ENCODE measurements at places on chromosomes 11 and 22.

DNA sequence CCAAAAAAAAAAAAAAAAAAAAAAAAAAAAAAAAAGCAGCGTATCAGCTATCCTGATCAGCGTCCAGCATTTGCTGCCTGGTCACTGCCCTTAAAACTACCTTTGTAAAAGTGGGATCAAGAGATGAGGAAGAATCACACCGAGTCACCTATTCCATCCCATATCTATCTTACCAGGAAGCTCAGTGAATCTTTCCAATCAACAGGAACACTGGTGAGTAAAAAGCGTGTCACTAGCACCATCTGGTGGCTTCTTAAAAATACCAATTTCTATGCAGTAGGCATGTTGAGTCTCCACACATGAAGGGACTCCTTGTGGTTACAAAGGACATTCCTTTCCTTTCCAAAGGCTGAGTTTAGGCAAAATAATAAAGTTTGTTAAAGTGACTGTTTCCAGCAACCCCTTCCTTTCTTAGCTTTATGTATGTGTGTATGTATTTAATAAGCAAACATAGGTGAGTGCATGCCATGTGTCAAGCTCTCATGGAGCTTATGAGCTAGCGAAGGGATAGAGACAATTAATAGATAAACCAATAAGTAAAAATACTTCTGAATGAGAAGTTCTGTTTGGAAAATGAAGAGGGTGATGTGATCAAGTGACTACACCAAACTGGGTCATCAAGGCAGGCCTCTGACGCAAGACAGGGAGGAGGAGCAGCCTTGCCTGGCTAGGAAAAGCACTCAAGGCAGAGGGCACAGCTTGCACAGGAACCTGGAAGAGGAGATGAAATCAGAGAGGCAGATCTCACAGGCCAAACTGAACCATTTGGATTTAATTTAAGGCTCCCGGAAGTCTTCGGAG, 13.9 kb upstream of the TP53AIP1 start:
- DNase-seq = no peak

DNA sequence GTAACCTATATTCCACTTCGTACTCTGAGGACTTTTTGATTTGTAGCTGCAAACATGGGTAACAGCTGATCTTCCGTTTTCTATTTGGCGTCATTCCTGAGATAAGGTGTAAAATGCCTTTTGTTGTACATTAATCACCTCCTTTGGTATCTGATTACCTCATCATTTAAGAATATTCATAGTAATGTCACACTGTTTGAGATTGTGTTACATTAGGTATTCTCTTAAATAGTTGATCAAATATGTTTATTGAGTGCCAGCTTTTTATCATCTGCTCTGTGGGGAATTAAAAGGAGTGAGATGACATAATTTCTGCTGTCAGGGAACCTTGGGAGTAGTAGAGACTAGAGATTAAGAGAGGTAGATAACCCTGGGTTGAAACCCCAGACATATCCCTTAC, 5.9 kb downstream of the NCAM1 start:
- no peak for DNase-seq

- no peak for DNase-seq
Observed at GRCh38 chr11:106217456-106217855, 140.0 kb downstream of the AASDHPPT start.

- DNase-seq = no peak
Observed at GRCh38 chr11:123544631-123545375, 109.6 kb downstream of the SCN3B start.

GRCh38 chr11:116938471-116939070, 101.1 kb upstream of the APOA1 start:
- no peak for DNase-seq

GRCh38 chr11:34235591-34236071, 122.2 kb downstream of the ABTB2 start:
- no peak for DNase-seq

GRCh38 chr11:112364962-112365481, 104.4 kb upstream of the PLET1 start:
- DNase-seq = no peak

GRCh38 chr11:43145653-43146052, 166.1 kb upstream of the API5 start:
- DNase-seq = no peak

GRCh38 chr22:37967637-37968451, 14.3 kb downstream of the POLR2F start:
- no peak for DNase-seq

DNA sequence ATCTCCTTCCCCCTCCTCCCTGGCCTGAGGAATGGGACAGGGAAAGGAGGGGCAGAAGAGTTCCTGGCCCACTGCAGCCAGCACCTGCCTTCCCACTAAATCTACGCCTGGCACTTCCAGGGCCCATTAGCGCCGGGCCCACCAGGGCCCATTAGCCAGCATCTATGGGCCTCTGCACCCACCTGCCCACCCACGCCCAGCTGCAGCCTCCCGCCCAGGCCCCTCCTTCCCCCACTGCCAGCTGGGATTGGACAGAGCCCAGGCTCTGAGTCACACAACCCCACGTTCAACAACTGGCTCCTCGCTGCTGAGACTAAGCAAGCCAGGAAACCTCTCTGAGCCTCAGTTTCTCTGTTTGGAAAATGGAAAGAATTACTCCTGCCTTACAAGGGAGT, 48.7 kb downstream of the CYTH4 start:
- DNase-seq = no peak

DNA sequence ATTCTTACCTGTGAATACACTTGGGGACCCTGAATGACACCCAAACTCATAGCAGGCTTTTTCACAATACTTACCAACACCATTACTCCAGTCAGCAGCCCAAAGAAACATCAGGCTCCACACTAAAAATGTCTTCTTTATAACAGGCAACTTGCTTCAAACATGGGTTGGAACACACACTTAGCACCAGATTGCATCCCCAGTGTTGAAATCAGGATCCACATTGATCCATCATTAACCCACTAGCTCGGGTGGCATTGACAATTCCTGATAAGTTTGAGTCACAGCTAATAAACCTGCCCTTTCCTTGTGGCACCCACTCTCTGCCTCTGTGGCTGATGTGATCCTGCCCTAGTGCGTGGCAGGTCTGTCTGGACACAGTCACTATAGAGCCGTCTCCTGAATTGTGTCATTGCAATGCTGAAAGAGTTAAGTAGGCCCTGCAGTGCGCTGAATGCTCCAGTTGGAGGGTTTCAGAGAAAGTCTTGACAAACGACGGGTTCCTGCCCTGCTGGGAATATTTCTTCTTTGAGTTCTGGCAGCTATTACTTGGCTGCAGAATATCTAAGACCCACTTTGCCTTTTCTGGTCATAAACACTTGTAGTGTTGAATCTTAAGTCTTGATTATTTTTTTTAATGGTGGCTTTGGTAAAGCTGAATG, 19.6 kb upstream of the C11orf96 start:
- DNase-seq = no peak

DNA sequence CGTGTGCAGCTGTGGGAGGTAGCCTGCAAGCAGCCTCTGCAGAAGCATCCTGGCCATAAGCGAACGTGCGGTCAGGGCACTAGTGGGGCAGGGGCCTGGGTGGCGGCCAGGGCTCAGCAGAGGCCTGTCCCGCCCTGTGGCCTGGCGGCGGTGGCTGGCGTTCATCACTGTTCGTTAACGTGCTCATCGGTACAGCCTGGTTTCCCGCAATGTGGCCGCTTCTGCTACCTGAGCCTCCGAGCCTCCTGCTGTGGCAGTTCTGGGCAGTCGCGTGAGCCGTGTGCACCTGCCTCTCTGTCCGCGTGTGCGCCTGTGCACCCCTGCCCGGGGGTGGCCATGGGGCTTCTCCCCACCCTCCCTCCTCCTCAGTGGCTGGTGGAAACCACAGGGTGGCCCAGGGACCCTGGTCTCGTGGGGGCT, 117.9 kb downstream of the KCNQ1OT1 start:
- no peak for DNase-seq

- no peak for DNase-seq
Observed at GRCh38 chr11:39239553-39239952, 2219.9 kb downstream of the LRRC4C start.

GRCh38 chr11:84648471-84648870, 978.7 kb downstream of the DLG2 start:
- no peak for DNase-seq

DNA sequence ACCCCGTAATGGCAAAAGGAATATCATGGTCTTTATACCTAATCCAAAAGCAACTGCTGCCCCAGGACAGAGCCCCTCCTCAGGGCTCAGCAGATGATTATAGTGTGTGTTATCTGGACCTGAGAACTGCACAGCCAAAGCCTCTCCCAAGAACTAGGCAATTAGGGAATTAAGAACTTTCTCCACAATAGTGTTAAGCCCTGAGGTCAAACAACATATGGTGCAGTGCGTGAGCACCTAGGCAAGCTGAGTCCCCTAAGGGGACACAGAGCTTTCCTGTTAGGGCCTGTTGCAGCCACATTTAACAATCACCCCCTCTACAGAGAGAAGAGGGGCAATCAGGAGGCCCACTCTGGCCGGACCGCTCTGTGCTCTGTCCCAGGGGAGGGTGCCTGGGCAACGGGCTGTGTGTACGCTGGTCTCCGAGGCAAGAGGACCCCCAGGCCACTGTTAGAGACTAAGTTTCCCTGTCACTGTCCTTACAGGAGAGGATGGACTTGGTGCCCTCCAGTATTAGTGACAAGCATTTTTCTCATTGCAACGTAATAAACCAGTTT, 1.4 kb upstream of the KCNJ5 start:
- DNase-seq = no peak

GRCh38 chr22:43148581-43148980, 2.8 kb upstream of the TSPO start:
- DNase-seq = no peak

- no peak for DNase-seq
Observed at GRCh38 chr22:35072925-35073324, 7.0 kb downstream of the ISX start.

DNA sequence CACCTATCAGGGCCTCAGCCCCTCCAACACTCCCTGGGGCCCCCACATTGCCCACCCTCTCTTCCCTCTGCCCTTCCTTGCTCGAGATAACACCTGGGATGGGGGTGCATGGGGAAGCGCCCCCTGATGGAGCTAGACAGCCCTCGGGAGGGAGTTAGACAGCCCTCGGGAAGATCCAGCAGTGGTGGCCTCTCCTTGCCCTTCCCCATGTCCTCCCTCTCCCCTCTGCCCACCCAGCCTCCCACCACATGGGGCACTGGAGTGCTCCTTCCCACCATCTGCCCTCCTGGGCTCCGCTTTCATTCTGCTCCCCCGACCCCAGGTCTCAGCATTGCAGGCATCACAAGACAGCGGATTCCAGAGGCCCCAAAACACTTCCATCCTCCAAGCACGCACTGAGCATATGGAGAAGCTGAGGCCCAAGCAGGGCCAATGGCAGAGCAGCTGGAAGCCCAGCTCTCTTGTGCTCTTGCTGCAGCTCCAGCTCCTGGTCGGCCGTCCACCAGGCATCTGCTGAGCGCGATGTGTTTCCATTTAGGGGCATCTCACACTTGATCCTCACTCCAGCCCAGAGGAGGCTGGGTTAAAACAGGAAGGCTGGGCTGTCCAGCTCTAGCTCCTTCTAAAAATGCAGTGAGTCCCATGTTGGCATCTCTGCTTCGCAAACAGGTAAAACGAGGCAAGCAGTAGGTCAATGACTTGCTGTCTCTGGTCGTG, 65.6 kb downstream of the IGLL1 start:
- no peak for DNase-seq

DNA sequence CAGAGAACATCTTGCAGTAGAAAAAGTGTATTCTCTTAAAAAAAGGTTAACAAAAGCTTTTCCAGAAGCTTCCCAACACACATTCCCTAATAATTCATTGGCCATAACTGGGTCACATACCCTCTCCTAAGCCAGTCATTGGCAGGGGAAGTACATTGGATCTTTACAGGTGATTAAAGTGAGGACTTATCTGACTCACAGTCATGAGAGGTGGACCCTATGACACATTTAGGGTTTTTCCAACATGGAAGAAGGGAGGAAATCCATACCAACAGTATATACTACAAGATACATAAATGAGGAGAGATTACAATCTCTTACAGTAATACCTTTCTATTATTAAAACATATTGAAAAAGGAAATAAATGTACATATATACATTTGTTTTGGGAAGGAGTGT, 72.2 kb downstream of the CCDC73 start:
- no peak for DNase-seq

DNA sequence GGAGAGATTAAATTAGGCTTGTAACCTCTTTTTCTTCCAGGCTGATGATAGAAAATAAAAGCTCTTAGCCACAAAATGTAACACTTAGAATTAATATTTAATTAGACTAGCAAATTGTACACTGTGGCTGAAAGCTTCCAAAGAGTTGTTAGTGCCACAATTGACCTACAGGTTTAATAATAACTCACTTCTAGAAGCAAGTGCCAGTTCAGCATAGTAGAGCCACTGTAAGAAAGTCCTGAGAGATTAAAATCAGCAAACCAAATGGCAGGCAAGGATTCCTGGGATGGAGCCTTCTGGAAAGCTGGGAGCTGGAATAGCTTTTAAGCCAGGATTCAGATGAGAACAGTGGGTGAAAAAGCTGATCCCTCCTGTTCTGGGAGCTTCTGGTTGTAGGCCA, 131.0 kb downstream of the ELP4 start:
- no peak for DNase-seq

DNA sequence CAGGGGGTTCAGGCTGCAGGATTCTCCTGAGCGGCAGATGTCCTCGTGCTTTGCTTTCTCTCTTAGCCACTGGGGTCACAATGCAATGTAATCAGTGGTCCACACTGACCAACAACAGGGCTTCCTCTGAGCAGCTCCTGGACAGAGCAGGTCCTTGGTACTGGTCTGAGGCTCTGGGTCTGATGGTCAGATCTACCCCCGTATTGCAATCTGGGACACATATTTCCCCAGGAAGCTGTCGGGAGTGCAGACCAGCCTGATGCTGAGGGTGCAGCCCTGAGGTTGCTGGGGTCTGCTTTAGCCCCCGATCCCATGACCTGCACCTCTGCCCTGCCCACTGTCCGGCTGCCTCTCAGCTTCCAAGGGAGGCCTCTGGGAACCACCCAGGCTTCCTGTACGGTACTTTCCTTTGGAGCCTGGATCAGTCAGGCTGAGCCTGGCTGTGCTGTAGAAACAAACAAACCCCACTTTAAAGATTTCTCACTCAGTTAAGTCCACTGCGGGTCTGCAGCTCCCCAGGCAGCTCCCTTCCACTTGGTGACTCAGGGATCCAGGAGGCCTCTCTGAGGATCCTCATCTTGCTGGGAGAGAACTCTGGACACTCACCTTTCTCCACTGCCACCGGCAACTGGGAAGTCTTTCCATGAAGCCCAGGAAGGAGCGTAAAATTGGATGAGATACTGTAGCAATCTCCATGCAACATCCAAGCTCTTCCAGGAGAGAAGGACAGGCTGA, 1046.6 kb downstream of the TBC1D22A start:
- no peak for DNase-seq

GRCh38 chr22:30953206-30953605, 15.4 kb downstream of the MORC2 start:
- no peak for DNase-seq

DNA sequence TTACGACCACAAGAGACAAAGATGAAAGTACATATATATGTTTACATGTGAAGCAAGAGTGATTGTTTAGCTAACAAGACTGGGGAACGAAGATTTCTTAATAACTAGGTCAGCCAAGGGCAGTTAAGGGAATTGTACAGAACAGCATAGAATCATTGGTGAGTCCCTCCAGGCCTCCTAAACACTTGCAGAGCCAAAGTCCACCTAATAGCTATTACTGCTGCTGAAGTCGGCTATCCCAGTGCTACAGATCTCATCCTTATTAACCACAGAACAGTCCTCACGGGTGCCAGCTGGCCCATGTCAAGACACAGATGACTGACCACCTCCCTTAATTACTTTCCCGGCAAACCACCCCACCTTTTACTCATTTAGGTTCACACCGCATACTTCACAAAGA, 68.5 kb upstream of the OPCML start:
- DNase-seq = no peak

- no peak for DNase-seq
Observed at GRCh38 chr22:36902143-36902926, 11.1 kb upstream of the CSF2RB start.

Data from ureter (tissue), 1 donor.